ENCODE measurements at places on chromosomes 2 and 18.
A peak's percentile ranks its signal among the peaks of the same experiment; 100 is the strongest.

- no peak for DNase-seq
Measured at GRCh38 chr2:203802342-203803052, 65.1 kb upstream of the CTLA4 start.

DNA sequence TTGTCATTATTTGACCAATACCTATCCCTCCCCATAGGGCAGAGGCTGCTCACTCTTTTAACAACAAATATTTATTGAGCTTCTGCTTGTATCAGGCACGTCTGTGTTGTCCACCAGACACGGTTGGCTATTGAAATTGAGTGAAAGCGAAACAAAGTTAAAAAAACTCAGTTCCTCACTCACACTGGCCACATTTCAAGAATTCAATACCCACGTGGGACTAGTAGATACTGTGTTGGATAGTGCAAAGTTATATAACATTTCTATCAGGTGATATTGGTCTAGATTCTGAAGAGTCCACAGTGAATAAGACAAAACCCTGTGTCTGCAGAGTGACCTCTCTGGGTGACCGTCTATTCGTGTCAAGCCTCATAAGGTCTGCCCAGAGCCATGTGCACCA is 43.9 kb upstream of the GALR1 start:
- no peak for DNase-seq

GRCh38 chr18:76426737-76427305 is 68.2 kb downstream of the ZNF516 start:
- no peak for DNase-seq

DNA sequence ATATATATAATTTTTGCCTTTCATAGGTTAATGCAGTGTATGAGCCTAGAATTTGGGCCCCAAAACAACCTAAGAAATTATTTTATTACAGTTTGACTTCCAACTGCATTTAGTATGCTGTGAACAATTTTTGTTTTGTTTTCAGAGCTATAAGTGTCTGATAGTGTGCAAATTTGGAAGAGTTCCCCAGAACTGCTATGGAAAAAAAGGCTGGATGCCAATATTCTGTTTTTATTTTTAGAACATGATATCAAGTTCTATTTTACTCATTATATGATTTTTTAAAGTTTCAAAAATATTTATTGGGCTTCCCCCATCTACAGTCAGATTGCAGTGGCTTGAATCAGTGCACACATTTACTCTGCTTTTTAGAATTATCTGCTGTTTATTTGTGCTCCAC is 42.6 kb downstream of the MRPS9 start:
- no peak for DNase-seq

- no peak for DNase-seq
Measured at GRCh38 chr2:107063228-107063627, 177.3 kb upstream of the ST6GAL2 start.

DNA sequence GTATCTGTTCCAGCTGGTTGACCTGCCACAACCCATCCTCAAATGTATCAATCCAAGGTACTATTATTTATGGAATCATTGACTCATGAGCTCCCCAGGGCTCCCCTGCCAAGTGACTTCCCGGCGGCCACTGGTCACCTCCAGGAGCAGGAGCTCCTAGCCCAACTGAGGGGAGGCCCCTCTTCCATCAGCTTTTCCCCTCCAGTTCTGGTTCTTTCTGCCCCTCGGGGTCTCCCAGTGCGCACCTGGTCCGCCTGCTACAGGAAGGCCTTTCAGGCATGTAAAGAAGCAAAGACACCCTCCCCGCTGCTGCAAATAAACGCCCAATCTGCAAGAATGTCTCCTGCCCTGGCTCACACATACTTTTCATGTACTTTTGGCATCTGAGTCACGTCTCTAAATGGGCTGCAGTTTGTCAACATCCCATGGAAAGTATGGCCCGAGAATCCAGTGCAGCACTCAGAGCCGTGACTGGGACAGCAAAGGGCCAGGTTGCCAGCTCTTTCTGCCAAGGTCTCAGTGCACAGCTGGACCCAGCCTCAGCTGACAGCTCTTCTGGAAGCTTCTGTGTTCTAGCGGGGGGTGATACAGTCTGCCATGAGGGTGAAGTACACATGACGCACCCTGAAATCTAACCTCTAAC is 41.4 kb downstream of the KLHL29 start:
- DNase-seq = no peak

- no peak for DNase-seq
Measured at GRCh38 chr18:55093295-55093694, 134.0 kb upstream of the CCDC68 start.

DNA sequence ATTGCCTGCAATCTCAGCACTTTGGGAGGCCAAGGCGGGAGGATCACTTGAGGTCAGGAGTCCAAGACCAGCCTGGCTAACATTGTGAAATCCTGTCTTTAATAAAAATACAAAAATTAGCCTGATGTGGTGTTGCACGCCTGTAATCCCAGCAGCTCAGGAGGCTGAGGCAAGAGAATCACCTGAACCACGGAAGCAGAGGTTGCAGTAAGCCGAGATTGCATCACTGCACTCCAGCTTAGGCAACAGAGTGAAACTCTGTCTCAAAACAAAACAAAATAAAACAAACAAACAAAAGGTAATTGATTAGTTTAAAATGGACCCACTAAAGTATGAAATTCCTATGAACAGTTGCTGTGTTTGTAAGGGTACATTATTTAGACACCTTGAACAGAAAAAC is 39.8 kb downstream of the CDH7 start:
- no peak for DNase-seq

DNA sequence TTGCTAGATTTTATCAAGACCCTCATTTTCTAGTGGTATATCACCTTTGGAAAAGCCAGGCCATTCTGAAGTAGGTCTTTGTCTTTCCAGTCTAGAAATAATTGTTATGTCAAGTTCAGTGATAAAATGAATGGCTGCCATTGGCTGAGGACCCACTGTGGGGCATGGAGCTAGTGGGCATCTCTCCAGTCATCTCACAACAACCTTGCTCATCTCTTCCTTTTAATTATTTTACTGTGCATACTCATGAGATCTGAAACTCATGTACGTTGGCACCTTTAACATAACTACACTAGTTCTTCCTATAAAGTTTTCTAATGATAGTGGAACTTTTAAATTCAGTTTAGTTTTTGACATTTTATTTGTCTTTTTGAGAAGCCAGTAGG is 240.9 kb downstream of the SLC8A1 start:
- DNase-seq = no peak

GRCh38 chr2:195337597-195337996 is 319.4 kb upstream of the SLC39A10 start:
- DNase-seq = no peak

DNA sequence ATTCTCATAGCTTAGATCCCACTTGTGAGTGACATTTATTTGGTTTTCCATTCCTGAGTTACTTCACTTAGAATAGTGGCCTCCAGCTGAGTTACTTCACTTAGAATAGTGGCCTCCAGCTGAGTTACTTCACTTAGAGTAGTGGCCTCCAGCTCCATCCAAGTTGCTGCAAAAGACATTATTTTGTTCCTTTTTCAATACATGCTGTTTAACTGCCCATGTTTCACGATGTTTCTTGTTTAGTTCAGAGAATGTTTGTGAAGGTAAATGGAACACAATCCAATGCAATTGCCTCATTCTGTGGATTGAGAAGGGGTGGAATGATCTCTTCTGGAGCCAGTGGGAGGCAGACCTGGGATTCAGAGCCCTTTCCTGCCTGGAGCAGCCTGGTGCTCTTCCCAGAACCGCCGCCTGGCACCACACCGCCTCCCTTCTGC is 273.5 kb upstream of the ATP5MC3 start:
- no peak for DNase-seq

DNA sequence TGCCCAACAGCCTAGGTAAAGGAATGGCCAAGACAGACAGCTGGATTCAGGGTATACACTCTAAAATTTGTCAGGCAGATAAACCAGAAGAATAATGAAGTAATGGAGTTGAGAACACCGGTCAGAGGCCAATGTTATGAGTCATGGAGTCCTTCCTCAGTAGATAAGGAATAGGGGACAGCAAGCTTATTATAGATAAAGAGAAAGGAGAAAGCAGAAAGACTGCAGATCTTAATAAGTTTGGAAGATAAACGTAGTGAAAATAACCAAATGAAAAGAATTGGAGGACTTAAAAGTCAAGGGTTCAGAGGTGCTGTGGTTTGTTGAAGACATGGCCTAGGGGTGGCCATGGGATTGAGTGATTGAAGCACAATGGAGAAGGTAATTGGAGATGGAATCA is 63.5 kb upstream of the NFE2L2 start:
- no peak for DNase-seq

GRCh38 chr18:62690236-62690815 is 25.0 kb upstream of the PHLPP1 start:
- DNase-seq = no peak

- DNase-seq = no peak
Measured at GRCh38 chr18:53025247-53025646, 685.2 kb downstream of the DCC start.

DNA sequence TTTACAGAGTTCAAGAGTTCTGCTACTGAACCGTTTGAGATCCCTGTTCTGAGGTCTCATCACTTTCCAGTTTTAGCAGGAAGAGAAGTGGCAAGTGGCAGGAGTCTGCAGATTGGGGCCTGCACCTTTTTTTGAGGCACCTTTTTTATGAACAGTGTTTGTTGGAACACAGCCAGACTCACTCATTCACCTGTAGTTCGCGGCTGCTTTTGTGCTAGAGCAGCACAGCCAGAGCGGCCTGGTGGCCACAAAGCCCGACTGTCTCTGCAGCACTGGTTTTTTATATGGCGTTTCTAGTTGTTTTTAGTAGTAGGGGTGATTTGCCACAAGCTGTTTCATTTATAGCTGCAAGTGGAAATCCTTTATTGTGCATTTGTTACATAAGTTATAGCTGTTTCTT is 8.6 kb downstream of the ACP1 start:
- DNase-seq = no peak

- DNase-seq = no peak
Measured at GRCh38 chr2:180742801-180743200, 237.6 kb upstream of the UBE2E3 start.

- no peak for DNase-seq
Measured at GRCh38 chr2:41910126-41910525, 137.7 kb upstream of the PKDCC start.

DNA sequence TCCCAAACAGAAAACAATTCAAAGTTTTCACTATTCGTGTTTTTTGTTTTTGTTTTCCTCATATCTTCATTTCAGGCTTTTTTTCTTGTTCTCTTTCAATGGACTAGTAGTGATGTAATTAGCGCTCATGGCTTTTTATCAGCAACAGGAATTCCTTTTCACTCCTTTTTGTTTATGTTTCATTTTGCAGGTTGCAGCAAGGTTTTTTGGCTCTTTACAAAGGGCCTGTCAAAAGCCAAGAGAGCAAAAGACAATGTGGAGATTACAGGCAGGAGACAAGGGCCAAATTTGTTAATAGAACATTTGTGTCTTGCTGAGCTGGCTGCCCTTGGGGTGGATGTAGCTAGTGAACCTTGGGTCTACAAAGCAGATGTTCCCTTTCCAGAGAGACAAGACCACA is 467.4 kb upstream of the CDH20 start:
- no peak for DNase-seq

DNA sequence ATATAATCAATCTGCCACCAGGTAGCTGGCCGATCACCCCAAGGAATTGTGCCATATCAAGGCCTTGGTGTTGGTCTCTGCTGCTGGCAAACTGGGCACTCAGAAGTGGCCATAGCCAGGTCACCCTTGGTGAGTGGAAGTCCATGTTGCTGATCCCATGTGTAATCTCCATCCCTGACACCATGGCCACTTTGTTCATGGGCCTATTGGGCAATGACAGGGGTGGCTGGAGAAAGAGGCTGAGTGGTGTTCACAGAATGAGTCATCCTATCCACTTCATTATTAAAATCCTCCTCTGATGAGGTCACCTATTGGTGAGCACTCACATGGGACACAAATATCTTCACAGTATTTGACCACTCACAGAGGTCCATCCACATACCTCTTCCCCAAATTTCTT is 26.7 kb upstream of the CD226 start:
- DNase-seq = no peak

DNA sequence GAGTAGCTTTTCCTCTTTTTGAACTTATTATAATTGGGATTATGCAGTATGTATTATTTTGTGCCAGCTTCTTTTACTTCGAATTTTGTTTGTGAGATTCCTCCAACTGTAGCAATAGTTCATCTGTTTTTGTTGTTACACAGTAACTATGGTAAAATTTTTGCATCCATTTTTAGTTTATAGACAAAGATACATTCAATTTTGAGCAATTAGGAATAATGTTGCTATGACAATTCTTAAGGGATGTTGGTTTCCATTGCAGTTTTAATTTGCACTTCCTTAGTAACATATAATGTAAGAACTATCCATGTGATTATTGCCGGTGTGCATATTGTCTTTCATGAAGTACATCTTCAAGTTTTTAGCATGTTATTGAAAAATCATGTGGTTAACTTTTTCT is 20.7 kb downstream of the CCDC102B start:
- no peak for DNase-seq

DNA sequence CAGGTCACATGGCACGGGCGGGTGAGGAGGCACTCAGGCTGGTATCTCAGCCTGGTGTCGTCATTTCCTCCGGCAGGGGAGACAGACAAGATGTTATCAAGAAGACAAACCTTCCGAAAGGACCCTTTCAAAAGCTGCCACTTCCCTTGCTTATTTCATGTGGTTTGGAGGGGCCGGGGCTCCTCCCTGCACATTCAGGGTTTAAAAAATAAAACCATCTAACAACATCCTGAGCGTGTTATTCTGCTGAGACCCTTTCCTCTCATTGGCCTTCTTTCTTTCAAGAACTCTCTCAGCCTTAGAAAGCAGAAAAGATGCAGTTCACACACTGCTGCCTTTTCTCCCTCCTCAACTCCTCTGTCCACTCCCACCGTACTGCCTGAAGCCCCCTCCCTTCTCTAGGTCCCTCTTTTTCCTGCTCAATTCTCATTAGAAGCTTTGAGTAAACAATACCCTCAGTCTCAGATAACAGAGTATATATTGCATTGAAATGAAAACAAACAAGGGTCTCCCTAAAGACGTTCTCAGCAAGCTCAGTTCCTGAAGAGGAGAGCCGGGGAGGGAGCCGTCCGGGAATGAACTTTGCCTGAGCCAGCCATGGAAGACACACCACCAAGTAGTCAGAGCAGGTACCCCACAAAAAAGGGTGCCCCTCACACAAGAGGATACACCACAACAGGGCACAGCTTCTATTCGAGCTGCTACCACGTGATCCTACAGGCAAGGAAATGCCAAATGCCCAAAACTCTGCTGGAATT is 9.7 kb downstream of the SMAD7 start:
- DNase-seq = peak; percentile 87

GRCh38 chr2:96408616-96409015 is 73.0 kb downstream of the NCAPH start:
- no peak for DNase-seq
